ENCODE measurements at places on chromosomes 7 and 10.

- DNase-seq, result no peak
These were observed 545.0 kb upstream of the C7orf33 start for GRCh38 chr7:148045521-148045920.

DNA sequence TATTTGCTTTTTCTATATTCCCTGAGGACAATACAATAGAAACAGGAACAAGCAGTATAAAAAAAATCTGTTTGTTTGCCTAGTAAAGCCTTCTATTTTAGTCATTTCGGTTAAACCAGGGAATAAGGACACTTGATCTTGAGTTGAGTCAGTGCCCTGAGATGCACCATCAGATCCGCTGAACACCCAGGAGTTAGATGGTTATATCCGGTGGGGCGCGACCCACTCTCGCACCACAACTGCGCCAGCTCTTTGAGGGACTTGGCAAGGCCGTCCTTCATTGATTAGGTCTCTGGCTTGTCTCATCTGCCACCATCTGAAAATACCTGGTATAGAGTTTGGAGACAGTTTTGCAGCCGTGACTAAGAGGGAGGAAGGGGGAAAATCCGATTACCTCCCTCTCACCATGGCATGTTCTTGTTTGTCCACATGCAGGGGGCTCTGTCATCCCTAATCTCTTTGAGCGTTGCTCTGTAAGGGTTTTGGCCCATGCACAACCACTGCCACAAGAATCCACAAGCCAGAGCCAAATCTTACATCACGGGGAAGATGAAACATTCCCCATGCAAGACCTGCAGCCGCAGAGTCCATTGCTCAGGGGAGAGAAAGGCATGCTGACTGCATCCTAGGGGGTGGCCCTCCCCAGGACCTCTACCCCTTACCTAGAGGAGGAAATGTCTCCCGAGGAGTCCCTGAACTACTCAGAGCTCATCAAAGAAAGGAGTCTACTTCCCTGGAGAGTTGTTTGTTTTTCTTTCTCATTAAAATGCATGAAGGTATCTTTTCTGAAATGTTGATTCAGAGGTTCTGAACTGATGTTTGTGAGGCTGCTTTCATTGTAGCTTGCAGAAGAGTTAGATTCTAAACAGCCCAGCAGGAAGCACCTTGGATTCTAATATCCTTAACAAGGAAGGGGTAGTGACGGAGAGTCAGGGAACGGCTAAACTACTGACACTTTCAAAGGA is 101.6 kb upstream of the FAM171A1 start:
- DNase-seq, result no peak

DNA sequence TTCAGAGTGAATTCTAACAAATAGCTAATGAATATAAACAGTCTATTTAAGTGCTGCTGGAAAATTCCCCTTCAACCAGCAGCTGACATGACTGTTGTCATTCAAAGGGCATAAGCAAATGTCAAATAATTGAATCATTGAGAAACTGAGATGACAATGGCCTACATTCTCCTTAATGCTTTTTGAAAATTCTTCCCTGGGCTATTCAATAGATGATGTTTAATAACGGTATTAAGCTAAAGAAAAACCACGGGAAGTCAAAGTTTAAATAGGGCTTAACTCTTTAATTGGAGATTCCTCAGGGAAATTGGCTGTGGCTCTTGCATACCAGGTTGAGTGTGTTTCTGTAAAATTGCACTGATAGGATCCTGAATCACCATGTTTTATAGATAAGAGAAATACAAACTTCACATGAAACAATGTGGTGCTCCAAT is 77.0 kb downstream of the ARL4A start:
- DNase-seq, result no peak

DNA sequence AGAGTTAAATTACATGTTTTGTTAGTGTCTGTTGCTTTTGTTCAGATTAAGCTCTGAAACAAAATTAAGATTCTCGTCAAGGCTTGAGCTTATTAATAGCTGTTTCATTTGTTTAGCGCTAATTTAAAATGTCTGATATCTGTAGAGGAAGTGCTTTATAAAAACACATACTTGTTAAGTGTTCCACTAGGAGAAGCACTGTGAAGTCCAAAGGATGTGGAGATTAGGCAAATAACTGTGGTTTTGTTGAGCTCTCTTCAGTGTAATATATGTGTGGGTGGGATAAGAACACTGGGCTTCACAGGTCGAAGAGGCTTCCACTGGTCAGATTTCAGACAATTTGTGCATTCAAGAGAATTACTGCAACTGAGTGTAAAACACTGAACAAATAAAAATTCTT is 242.0 kb downstream of the AUTS2 start:
- DNase-seq, result no peak

DNA sequence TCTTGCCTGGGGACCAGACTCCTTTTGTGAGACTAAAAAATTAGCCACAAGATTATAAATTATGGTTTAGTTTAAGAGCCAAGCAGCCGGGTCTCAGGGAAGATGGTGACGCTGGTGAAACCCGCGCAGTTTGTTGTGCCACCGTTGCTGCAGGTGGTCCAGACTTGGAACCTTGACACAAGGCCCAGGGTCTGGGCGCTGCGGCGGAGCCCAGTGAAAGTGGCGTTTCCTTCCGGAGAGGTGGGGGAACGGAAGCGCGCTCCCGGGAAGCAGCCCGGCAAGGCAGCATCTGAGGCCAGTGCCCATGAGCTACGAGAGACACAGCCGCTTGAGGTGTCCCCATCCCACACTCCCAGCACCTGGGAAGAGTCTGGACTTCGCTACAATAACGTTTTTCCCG is 131.6 kb downstream of the SKIDA1 start:
- no peak for DNase-seq

GRCh38 chr7:85600395-85600794 is 413.5 kb upstream of the SEMA3D start:
- DNase-seq, result no peak

Measured in neural crest cell (in vitro differentiated cells).